Left ventricle myocardium superior (tissue), 1 donor: ENCODE measurements at places on chromosomes 5 and 9.

GRCh38 chr5:40227366-40227765, 452.3 kb upstream of the PTGER4 start:
- DNase-seq = no peak

GRCh38 chr9:136902259-136902821, 16.0 kb downstream of the TRAF2 start:
- DNase-seq = peak; percentile 75

GRCh38 chr9:76369583-76369982, 24.6 kb downstream of the RFK start:
- DNase-seq = no peak

DNA sequence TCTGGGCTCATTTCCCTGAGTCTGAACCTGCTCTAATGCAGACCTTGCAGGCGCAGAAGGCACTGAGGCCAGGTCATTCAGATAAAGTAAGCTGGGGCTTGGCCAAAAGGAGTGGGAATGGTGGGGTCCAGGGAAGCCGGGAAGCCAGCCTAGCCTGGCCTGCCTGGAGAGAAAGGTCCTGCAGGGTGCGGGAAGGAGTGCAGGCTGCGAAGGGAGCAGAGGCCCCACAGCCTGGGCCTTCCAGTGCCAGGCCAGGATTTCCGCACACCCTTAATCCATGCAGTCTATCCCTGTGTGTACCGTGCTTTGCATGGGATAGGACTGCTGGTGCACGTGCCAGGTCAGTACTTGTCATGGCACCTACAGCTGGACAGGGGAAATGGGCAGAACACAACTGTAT, 3.6 kb upstream of the STING1 start:
- no peak for DNase-seq

GRCh38 chr9:129237164-129237611, 59.1 kb upstream of the IER5L start:
- peak; percentile 13 for DNase-seq

DNA sequence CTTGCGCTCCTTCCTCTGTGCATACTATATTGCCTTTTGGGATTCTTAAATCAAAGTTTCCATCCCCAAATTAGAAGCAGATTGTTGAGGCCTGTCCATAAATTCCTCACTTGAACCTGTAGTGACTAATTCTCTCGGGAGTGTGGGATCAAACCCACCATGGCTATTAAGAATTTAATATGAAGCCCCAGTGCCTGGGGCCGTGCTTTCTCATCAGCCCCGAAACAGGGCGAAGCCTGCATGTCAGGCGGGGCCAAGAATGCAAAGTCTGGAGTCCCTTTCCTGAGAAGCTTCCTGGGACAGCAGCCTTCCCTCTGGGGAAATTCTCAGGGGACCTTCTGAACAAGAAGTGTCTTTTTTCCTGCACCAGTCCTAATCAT, 29.3 kb upstream of the FAT2 start:
- no peak for DNase-seq

GRCh38 chr5:7391814-7392692, 3.9 kb upstream of the ADCY2 start:
- no peak for DNase-seq

GRCh38 chr9:134571326-134571931, 70.2 kb upstream of the COL5A1 start:
- DNase-seq = peak; percentile 4

DNA sequence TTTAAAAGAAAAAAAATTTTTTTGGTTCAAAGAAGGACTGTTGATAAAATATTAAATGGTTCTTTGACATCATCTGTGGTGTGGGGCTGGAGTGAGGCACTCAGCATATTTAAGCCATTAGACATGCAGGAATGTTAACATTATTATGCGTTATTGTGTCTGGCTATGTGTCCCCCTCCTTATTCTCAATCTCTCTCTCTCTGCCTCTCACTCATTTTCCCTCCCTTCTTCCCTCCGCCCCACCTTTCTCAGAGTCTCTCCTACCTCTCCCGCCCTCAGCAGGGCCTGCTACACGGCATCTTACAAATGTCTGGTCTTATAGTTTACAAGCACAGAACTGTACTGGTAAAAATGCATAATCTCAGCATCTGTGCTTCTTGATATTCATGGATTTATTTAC, 287.8 kb upstream of the TMEM161B start:
- no peak for DNase-seq

DNA sequence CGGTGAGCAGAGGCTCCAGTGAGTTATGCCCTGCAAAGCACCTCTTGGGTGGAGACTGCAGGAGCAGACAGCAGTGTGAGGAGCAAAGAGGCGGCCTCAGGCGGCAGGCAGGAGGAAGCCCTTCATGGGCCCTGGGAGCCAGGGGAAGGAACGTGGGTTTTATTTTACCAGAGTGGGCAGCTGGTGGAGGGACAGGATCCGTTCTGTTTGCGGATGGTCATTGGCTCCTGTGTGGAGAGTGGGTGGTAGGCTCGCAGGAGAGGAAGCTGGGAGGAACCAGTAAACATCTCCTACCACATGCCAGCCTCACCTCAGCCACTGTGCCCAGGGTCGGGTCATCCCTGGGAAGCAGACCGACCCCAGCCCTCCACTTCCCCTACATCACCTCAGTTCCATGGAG, 24.4 kb downstream of the HNRNPH1 start:
- DNase-seq = no peak

DNA sequence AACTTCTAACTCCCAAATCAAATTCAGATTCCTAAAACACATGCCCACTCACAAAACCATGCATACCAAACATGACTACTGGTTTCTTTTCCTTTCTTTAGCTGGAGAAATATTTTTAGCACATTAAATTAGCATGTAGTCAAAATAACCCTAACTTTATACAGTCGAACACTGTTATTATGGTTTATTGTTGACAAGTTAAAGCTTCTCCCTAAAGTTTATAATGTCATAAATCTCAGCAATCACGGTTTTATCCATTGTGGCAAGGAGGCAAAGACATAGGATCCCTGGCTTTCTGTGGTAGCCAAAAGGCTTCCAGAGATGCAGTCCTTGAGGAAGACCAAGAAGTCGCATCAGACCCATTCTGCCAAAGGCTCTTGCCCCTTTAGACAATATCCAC, 27.5 kb downstream of the ARL15 start:
- DNase-seq = no peak

GRCh38 chr9:86825299-86825698, 122.0 kb downstream of the GAS1 start:
- no peak for DNase-seq

GRCh38 chr5:171582849-171583248, 163.4 kb downstream of the FGF18 start:
- no peak for DNase-seq

- no peak for DNase-seq
These were observed 12.6 kb downstream of the PBX3 start for GRCh38 chr9:125759764-125760129.

DNA sequence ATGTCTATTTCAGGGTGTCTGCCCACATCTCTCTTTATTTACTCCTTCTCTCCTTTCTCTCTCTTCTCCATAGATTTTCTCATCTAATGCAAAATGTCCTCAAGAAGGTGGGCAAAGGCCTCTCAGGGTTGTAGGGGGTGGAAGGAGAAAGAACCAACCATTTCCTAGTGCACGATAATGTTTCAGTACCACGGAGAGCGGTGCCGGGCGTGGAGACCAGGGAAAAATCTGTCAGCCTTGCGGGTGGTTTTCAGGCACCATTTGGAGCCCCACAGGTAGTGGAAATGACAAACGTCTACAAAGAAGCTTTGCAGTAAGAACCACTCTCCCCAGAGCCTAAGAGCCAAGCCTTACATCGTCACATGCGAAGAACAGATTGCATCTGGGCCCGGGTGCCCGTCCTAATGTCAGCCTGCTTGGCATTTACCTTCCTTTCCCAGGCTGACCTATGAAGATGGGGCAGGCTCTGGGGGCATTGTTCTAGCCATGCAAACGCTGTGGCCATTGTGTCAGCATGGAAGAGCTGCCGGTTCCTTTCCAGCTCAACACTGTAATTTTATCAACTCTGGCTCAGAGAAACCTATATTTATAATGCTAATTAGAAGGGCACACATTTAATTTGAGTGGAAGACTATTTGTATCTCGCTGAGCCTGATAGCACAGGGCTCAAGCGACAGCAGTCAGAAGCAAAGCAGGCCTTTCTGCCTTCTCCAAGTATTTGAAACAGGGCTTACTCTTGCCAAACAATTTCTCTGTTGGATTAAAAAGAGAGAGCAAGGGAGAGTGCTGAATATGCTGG, 430.1 kb upstream of the WWC1 start:
- peak; percentile 54 for DNase-seq

DNA sequence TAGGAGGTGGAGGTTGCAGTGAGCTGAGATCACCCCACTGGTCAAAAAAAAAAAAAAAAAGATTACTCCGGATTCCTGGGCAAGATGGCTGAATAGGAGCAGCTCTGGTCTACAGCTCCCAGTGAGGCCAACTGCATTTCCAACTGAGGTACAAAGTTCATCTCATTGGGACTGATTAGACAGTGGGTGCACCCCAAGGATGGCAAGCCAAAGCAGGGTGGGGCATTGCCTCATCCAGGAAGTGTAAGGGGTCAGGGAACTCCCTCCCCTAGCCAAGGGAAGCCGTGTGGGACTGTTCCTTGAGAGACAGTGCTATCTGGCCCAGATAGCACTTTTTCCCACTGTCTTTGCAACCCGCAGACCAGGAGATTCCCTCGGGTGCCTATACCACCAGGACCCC, 70.7 kb downstream of the CARTPT start:
- no peak for DNase-seq

DNA sequence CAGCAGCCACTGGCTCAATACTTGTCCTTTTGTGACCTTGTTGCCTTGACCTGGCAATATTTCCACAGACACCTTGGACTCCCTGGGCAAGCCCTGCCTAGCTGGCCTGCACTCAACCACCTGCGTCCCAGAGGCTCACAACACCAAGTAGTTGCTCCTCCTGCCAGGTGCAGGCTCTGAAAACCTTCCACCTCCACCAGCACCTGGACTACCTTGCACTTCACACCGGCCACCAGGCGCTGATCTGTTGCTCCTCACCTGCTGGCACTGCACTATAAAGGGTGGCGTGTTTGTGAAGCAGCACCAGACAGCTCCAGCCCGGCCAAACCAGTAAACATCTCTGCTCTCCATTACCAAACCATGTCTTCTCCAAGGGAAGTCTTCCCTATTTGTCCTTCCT, 997.7 kb downstream of the PTPRD start:
- DNase-seq = no peak

- no peak for DNase-seq
These were observed 30.9 kb downstream of the ZNF366 start for GRCh38 chr5:72476275-72476674.

DNA sequence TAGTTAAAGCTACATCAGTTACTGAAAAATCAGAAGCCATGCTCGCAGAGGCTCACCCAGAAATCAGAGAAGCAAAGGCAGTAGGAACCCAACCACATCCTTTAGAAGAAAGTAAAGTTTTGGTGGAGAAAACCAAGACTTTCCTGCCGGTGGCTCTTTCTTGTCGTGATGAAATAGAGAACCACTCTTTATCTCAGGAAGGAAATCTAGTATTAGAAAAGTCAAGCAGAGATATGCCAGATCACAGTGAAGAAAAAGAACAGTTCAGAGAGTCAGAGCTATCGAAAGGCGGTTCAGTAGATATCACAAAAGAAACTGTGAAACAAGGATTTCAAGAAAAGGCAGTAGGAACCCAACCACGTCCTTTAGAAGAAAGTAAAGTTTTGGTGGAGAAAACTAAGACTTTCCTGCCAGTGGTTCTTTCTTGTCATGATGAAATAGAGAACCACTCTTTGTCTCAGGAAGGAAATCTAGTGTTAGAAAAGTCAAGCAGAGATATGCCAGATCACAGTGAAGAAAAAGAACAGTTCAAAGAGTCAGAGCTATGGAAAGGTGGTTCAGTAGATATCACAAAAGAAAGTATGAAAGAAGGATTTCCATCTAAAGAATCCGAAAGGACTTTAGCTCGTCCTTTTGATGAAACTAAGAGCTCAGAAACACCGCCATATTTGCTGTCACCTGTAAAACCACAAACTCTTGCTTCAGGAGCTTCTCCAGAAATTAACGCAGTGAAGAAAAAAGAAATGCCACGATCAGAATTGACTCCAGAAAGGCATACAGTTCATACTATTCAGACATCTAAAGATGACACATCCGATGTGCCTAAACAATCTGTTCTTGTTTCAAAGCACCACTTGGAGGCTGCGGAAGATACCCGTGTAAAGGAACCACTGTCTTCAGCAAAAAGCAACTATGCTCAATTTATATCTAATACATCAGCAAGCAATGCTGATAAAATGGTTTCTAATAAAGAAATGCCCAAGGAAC, 47.2 kb downstream of the CMYA5 start:
- no peak for DNase-seq

- no peak for DNase-seq
These were observed 169.3 kb downstream of the NTRK2 start for GRCh38 chr9:84838879-84839278.

GRCh38 chr9:372128-372527, 157.5 kb downstream of the DOCK8 start:
- DNase-seq = no peak

GRCh38 chr5:123721675-123722276, 209.8 kb downstream of the CSNK1G3 start:
- no peak for DNase-seq

GRCh38 chr9:38620483-38621433, at the start of gene ANKRD18A:
ANKRD18A (minus strand) TSS chr9:38620596; CDS start chr9:38620285, 311 bp downstream.
- DNase-seq = peak; percentile 87

DNA sequence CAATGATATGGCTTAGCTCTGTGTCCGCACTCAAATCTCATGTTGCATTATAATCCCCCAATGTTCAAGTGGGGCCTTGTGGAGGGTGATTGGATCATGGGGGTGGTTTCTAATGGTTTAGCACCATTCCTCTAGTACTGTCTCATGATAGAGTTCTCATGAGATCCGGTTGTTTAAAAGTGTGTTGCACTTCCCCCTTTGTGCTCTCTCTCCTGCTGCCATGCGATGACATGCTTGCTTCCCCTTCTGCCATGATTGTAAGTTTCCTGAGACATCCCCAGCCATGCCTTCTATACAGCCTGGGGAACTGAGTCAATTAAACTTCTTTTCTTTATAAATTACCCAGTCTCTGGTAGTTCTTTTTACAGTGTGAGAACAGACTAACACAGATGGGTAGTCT, 427.1 kb downstream of the CHSY3 start:
- DNase-seq = no peak

GRCh38 chr5:92566113-92566786, 1014.8 kb downstream of the NR2F1-AS1 start:
- DNase-seq = no peak

GRCh38 chr5:73135429-73136054, 15.2 kb downstream of the TMEM171 start:
- DNase-seq = no peak

- DNase-seq = no peak
These were observed 68.9 kb upstream of the TAF1L start for GRCh38 chr9:32704343-32704742.

GRCh38 chr5:179820483-179821297, at the start of gene SQSTM1:
SQSTM1 (plus strand) TSS chr5:179820905; CDS start chr5:179820937, 32 bp downstream.
- peak; percentile 93 for DNase-seq

DNA sequence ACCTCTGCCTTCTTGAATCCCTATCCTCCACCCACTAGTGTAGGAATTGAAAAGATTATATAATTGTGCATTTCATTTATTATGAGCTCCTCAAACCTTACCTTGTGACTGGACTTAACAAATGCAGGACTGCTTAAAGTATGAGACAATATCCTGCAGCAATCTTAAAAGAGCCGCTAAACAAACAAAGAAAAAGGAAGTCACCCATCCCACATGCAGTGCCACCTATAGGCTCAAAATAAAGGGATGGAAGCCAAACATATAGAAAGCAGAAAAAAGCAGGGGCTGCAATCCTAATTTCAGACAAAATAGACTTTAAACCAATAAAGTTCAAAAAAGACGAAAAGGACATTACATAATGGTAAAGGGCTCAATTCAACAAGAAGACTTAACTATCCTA, 8.7 kb downstream of the PCAT7 start:
- no peak for DNase-seq
